ENCODE measurements at places on chromosomes 11 and 22.

GRCh38 chr11:129888451-129888850 lies 6.9 kb downstream of the NFRKB start:
- DNase-seq = no peak

GRCh38 chr22:43897751-43898261 lies 6.0 kb upstream of the PNPLA5 start:
- no peak for DNase-seq

GRCh38 chr11:63879598-63880402 lies 37.2 kb downstream of the RCOR2 start:
- no peak for DNase-seq

DNA sequence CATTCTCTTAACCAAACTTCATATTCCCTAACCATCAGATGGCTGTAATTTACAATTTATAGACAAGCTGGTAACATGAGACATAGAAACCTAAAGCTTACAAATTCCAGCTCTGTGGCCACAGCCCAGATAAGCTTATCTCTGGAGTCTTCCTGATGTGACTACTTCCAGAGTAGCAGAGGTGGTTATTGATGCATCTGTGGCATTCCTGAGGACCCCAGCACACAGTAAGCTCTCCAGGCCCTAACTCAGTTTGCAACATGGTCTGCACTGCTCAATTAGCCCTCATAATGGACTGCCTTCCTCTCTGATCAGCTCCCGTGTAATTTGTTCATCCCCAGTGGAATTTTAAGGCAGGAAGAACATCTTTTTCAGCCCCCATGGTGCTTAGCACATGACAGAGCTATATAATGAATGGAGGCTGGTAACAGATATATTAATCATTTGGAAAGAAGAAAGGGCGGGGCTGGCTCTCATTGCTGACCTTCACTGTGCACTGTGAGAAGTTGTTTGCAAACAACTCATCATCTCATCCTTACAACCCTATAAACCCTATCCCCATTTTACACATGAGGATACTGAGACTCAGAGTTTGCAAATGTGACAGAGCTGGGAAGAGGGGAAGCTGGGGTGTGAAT lies 30.1 kb upstream of the KCNJ11 start:
- DNase-seq = no peak

GRCh38 chr11:123429913-123430720 lies at the start of gene GRAMD1B:
GRAMD1B (plus strand) TSS chr11:123430269; CDS start chr11:123430793, 524 bp downstream.
- no peak for DNase-seq

- DNase-seq = no peak
Observed at GRCh38 chr11:116871248-116871647, 33.8 kb upstream of the APOA1 start.

DNA sequence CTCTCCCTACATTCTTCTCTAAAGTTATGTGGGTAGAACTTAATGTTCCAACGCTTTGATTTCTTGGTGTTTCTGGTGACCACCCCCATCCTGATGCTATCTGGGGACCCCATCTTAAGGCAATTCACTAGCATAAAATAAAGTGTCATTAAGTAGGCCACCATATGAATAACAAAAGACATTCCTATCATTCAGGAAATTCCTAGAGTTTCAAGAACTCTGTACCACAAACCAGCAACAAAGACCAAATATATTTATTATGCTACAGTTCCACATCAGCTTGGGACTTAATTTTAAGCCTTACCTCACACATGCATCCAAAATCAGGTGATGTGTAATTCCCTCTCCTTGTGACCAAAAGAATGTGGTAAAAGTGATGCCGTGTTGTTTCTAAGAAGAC lies 254.6 kb upstream of the LRRC4C start:
- DNase-seq = no peak

DNA sequence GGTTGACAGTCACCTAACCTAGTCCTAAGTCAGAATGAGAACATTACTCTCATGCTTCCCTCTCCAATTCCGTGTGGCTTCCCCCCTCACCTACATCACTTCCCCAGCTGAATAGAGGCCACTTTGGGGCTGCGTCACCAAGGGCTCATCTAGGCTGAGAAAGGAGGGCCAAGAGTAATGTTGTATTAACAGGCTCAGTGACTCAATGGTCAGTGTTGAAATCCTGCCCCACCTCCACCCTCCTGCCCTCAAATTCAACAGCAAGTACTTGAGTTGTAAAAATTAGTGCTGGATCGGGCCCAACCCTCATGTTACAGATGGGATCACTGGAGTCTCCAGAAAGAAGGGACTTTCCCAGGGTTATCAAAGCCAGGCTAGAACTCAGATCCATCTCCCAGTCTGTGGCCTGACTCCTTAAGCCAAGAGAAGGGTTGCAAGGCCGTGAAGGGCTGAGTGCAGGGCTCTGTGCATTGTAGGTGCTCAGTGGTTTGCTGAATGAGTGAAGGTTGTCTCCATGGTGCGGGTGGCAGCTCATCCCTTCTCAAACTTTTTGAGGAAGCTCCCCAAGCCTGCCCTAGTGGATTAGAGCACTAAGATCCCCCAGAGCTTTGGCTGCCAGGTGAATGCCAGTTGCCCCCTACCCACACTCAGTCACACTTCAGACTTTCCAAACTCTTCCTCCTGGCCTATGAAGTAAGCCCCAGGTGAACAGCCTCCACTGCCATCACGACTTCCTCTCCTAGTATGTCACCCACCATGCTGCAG lies 3.2 kb downstream of the DGAT2 start:
- DNase-seq = no peak

DNA sequence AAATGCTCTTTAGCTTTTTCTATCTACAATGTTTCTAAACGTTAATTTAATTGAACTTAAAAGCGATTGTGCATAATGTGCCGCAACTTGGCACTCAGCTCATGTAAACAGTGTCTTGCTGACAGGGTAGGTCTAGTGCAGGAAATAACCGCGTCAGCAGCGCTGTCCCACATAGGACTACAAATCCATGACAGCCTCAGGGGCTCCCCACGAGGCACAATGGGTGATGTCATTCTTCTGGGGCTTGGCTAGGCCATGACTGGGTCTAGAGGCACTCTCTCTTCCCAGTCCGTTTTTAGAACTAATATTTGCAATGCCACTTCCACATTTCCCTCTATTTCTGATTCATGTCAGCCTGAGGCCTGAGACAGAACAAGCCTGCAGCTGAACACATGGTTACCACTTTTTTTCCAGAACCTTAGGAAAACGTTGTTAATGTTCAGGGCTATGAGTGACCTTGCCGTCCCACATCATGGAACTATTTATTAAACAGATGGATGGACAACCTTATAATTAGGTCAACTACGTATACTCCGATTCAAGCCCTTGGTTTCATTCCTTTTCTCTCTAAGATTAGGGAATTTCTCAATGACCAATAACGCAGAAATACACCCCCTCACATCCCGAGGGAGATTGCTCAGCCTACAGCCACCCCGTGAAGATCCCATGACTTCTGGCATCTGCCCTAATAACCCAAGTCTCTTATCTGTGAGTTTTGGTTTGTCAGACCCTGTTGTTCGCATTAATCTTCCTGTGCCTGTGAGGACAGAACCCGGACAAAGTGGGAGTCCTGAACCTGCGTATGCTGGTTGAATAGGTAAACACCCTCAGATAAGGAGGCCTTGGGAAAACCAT lies 19.4 kb upstream of the SNX32 start:
- DNase-seq = no peak

DNA sequence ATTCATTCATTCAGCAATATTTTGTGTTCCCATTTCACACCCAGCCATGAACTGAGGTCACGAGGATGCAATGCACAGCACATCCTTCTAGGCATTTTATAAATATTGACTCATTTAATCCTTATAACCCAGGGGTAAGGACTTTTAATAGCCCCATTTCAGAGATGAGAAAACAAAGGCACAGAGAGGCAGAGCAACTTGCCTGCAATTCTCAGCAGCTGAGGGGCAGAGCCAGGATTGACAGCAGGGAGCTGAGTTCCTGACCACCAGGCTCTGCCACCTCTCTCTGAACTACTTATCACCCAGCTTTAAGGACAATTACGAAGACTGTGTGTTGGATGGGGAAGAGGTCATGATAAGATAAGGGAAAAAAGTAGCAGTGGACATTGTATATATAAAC lies 12.8 kb upstream of the FGF3 start:
- DNase-seq = no peak

- DNase-seq = no peak
Observed at GRCh38 chr11:114883472-114883871, 205.1 kb downstream of the NXPE2 start.

DNA sequence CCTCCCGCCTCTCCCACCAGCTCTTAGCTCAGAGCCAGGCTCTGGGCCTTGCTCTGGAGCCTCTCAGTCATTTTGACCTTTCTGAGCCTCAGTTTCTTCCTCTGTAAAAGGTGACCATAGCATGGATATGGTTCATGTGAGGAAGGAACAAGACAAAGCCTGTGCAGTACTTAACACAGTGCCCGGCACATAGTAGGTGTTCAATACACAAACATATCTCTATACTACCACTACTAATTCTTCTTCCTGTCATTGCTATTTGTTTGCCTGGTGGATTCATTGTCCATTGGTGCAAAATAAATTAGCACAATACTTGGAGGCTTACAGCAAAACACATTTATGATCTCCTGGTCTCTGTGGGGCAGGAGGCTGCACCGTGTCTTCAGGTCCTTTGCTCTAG lies 21.6 kb upstream of the MPPED1 start:
- DNase-seq = no peak

- no peak for DNase-seq
Observed at GRCh38 chr11:77883775-77884174, 62.8 kb downstream of the AAMDC start.

DNA sequence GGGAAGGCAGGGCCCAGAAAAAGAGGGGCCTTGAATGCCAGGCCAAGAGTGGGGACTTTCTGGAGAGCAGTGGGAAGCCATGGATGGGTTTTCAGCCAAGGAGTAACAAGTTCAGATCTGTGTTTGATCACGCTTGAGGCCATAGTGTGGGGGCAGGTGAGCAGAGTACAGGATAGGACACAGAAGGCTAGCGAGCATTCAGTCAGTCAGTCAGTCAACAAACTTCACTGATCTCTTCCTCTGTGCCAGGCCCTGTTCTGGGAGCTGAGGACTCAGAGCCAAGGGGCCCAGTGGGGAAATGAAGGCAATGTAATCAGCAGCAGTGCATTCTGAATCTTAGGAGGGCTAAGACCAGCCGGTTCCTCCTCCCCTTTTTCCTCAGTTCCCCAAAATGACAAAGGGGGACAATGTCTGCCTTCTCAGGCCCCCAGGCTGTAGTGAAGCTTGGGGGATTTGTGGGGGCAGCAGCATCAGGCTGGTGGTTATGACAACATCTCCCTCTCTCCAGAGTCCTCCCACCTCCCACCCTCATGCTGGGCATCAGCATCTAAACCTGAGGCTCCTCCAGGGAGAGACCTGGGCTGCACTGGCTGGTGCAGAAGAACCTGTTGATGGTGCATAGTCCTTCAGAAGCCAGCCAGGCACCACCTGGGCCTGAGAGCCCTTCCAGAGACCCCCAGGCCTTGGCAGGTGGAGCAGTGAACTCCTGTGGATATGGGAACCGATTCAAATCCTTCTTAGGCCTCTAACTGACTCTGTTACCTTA lies 42.9 kb upstream of the TPBGL start:
- no peak for DNase-seq

DNA sequence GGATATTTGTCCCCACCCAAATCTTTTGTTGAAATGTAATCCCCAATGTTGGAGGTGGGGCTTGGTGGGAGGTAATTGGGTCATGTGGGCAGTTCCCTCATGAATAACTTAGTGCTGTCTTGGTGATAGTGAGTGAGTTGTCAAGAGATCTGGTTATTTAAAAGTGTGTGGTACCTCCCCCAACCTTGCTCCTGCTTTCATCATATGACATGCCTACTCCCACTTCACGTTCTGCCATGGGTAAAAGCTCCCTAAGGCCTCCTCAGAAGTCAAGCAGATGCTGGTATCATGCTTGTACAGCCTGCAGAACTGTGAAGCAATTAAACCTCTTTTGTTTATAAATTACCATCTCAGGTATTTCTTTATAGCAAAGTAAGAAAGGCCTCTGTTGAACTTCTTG lies 30.6 kb downstream of the AAMDC start:
- DNase-seq = no peak

GRCh38 chr11:99614352-99614751 lies 593.6 kb downstream of the CNTN5 start:
- no peak for DNase-seq

GRCh38 chr22:26684168-26684567 lies 26.8 kb downstream of the MIAT start:
- no peak for DNase-seq

DNA sequence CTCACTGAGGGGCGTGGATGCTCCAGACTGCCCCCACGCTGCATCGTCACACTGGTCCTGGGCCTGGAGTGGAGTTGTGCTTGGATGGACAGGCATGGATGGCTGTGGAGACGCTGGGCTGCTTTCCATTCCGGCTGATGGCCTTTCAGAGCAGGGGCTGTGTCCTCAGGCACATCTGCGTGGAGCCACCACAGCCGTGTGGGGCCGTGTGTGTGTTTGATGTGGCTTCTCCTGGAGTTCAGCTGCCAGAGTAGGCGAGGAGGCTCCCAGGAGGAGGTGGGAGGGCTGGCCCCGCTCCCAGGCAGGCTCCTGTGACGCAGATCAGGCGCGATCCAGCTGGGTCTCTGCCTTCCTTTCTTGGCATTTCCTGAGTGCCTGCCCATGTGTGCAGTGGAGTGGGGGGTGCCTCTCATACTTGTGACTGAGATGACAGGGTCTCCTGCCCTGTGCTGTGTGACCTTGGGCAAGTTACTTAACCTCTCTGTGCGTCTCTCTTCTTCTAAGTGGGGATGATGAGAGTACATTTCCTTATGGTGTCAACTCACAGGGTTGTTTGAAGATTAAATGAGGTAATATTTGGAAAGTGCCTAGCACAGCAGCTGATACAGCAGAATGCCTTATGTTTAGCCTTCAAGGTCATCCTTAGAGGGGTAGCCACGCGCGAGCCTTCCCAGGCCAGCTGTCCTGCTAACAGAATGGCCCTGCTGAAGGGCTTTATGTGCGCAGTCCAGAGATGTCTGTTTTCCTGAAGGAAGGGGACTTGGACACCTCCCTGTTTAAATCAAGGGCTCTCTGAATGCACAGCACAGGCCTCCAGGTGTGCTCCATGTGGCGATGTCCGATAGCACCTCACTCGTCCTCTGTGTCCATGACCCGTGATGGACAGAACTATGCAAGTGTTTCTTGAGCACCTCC lies 33.5 kb downstream of the GLB1L2 start:
- DNase-seq = no peak

DNA sequence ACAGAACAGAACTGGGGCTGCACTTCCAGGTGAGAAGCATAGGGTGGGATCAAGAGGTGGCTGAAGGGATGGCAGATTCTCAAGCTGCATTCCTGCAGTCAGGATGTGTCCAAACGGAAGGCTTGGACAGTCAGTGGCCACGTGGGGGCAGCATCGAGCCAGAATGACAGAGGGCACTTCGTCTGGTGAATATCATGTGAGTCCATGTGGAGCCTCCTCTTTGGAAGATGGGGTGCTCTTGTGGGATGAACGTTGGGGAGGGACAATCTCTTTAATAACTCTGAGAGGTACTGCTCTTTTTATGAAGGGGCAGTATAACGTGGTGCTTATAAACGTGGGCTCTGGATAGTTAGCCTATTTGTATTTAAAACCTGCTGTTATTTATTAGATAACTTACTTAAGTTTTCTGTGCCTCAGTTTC lies 154.9 kb upstream of the NAV2 start:
- peak; percentile 50 for DNase-seq
